ENCODE measurements at places on chromosomes 6 and 20.

DNA sequence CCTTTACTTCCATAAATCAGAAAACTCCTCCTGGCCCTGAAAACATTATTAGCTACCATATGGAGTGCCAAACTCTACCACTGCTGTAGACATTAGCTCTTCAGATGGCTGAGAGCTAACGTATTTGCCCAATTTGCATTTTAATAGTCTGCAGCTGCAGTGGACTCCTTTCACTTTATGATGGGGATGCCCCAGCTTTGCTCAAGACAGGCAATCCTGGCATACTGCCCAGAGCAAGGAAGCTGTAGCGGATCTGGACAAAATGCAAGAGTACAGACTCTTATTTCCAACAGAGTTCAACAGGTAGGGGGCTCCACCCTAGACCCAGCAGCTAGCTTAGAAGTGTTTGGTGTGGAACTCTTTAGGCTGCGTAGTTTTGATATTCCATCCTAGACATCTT lies 246.7 kb downstream of the FOXC1 start:
- no peak for DNase-seq

DNA sequence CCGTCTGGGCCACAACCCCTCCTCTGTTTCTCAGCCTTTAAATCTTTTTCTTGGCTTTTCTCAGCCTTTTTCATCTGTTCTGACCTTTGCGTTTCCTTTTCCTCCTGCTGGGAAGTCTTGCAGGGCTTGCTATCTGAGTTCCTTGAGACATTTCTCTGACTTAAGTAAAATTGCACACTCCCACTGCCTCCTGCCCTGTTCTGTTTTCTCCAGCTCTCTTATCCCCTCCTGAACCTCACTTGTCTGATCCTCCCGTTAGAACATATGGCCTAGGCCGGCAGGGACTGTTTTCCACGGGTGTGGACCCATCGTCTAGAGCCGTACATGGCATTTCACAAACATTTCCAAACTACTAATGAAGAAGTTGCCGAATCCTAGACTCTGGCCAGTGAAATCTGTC lies 63.0 kb downstream of the ARID1B start:
- no peak for DNase-seq

- DNase-seq = no peak
These were observed 632 bp downstream of the LIN28B start for GRCh38 chr6:104957301-104958177.

GRCh38 chr20:45581702-45582101 lies 2.6 kb upstream of the WFDC8 start:
- no peak for DNase-seq

DNA sequence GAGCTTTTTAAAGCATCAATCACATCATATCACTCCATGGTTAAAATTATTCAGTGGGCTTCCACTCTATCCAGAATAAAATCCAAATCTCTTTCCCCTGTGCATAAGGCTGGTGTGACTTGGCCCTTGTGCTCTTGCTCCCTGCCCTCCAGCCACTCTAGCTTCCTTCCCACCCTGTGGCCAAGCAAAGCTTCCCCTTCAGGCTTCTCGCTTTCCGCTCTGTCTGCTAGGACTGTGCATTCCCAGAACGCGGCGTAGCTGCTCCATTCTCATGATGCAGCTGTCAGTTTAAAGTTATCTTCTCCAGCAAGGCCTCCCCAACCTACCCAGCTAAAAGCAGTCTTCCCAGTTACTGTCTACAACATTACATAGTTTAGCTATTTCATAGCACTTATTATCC lies 19.4 kb upstream of the KCNK16 start:
- DNase-seq = no peak

DNA sequence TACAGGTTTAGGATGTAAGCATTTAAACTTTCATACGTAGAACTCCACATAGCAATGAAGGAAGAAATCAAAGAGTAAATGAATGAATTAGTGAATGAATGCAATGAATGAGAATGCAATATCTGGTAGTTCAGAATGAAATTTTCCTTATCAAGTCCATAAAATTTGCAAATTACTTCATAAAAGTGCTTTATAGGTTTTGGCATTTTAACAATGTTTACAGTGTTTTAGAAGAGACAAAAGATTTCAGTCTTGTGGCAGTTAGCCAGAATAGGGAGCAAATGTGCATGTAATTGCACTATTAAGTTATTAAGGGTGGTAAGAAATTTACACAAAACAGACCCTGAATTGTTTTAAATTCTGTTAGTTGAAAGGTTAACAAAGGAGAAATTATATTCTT lies 739.4 kb upstream of the FLRT3 start:
- DNase-seq = no peak
